Stimulated activated CD4-positive, alpha-beta T cell treated with anti-CD3 and anti-CD28 coated beads, TNF-alpha, amount 100 ng/mL, for 4 hours (primary cell): ENCODE measurements at places on chromosomes 12 and 14.

GRCh38 chr12:123602651-123603195 is 824 bp downstream of the DDX55 start:
- DNase-seq: no peak

DNA sequence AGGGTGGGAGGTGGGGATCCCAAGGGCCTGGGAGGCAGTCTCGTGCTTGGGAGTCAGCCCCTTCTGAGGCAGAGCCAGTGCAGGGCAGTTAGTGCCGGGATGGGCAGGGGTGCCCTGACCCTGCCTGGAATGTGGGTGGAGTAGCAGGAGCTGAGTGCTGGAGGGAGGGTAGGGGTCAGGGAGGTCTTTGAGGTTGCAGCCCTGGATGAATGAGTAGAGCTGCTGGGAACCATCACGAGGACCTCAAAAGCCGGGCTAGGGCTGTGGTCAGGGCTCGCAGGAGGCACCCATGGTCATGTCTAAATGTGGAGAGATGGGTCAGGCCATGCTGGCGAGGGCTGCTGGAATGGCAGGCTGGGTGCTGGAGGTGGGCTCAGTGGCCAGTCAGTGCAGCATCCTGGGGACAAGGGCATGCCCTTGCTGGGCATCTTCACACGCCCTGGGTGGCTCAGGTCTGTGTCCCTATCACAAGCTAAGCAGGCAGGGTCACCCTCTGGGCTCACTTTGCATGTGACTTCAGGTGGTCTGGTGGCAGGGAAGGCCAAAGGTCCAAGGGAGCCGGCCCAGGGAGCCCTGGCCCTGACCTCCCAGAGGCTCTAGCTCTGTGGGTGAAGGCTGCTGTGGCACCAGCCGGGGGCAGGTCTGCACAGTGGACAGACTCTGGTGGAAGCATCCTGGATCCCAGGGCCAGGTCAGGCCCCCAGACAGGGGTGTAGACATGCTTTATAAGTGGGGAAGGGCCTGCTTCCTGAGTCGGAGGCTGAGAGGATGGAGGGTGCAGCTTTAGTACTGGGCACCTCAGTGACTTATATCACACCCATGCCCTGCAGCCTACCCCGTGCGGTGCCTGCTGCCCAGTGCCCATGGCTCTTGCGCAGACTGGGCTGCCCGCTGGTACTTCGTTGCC is 24.5 kb downstream of the PAPLN start:
- DNase-seq: no peak

- no peak for DNase-seq
Observed at GRCh38 chr12:89231686-89232085, 120.6 kb downstream of the DUSP6 start.

GRCh38 chr12:38905480-38906351 is at the start of gene CPNE8:
CPNE8 (minus strand) TSS chr12:38905591; CDS start chr12:38905534, 57 bp downstream.
- DNase-seq: no peak

DNA sequence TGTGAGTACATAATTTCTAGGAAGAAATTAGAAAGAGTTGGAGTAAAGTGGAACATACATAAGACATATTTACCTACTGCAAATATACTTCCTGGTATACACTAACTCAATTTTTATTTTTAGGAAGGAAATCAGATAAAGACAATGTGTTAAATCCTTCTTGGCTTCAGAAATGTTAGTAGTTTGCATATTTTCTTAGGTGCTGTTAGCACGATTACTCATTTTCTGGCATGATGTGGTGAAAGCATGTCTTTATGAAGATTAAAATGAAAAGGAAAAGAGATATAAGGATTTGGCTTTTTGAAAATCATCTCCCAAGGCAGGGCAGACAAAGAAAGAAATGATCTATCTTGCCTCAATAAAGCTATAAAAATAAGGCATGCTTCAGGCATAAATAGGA is 287.6 kb upstream of the E2F7 start:
- no peak for DNase-seq

DNA sequence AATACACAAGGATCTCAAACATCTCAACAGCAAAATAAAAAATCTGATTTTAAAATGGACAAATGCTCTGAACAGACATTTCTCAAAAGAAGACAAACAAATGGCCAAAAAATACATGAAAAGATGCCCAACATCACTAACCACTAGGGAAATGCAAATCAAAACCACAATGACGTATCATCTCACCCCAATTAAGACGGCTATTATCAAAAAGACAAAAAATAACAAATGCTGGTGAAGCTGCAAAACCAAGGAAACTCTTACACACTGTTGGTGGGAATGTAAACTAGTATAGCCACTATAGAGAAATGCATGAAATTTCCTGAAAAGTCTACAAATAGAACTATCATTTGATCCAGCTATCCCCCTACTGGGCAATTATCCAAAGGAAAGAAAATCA is 145.0 kb downstream of the BTG1 start:
- DNase-seq: no peak

DNA sequence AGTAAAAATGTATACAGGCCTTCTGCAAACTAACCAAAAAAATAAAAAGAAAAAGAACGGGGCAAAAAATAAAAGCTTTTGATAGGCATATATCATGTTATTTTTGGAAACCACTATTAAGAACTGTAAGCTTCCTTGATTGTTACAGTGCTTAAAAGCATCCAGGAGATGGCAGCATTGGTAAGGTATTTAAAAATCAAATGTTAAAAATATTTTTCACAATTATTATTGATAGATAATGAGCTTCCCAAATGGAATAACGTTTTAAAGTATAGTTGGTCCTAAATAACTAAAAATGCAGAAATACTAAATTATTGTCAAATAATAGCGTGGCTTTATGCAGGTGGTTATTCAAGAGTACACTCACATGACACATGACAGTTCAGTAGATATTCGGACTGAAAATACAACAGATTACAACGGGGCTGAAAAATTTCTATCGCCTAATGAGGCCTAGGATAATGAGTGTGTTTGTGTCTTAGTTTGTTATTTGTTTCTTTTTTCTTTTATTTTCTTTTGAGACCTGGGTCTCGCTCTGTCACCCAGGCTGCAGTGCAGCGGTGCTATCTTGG is 127.2 kb upstream of the ATF7IP start:
- DNase-seq: no peak

DNA sequence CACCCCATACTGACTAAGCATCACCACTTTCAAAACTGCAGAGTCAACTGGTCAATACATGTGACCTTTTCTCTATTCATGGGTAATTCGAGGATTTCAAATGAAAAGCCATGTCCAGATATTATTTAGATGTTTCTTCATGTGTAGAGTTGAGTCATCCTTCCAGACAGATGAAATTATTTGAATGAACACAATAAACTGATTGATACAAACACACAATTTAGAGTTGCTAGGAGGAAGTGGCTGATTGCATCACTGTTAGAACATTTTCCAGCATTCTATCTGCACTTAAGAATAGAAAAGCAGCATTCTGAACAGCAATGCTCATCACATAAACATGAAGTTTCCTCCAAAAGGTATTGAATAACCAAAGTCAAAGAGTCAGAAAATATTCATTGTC is 273.5 kb upstream of the SOX5 start:
- DNase-seq: no peak

- DNase-seq: no peak
Observed at GRCh38 chr12:50265770-50266524, 17.4 kb downstream of the LIMA1 start.

- no peak for DNase-seq
Observed at GRCh38 chr12:75892731-75893408, 138.7 kb downstream of the PHLDA1 start.
